Suppressor macrophage treated with lipopolysaccharide for 1 hour (primary cell): ENCODE measurements at places on chromosomes 1 and 21.

- DNase-seq, result no peak
These were observed 35.8 kb downstream of the LHX8 start for GRCh38 chr1:75170011-75170410.

DNA sequence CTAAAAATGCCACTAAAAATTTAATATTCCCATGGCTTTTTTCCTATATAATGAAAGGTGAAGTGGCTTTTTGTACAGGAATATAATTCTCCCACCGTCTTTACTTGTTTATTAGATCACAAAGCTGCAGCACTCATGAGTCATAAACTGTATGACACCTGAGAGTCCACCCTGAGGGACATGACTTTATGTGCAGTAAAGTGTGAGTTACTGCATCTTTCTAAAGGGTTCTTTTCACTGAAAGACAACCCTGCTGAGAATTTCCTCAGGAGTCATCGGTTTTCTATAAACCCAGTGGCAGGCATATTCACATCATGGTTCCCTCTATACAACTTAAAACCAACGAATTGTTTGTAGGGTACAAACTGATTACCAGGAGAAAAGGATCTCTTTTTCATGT is 77.4 kb downstream of the APP start:
- no peak for DNase-seq

- no peak for DNase-seq
These were observed 79.4 kb downstream of the CAPZB start for GRCh38 chr1:19405761-19406487.

GRCh38 chr21:18006691-18007090 is 187.5 kb upstream of the C21orf91 start:
- DNase-seq, result no peak

DNA sequence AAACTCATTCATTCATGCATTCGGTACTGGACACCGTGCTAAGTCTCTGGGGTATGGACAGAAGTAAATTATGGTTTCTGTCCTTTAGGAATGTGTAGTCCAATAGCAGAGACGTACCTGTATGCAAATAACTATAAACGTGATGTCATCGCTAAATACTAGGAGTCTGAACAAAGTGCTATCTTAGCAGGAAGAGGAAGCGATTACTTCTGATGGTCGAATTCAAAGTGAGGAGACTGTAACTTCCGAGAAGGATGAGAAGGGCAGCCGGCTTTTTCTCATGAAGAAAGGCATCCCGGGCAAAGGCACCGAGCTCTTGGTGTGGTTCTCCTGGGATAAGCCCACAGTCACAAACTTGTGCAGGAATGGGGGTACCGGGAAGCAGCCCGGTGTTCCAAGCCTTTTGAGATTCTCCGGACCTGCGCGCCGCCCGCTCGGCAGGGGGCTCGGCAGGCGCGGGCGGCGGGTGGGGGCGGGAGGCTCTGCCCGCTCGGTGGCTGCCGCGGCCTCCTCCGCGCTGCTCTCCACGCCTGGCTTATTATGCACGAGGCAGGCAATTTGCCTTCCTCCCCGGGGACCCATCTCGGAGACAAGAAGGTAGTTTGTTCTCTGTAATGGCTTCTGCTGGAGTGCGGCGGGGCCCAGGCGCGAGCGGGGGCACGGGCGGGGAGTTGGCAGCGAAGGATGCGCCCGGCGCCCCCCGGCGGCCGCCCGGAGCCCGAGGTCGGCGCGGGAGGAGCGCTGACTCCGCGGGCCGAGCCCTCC is 67.5 kb upstream of the CD1D start:
- DNase-seq, result peak; percentile 67

- peak; percentile 58 for DNase-seq
These were observed 1.9 kb downstream of the ITPKB start for GRCh38 chr1:226736908-226737818.

GRCh38 chr1:180674603-180675530 is 43.0 kb downstream of the XPR1 start:
- DNase-seq, result no peak

DNA sequence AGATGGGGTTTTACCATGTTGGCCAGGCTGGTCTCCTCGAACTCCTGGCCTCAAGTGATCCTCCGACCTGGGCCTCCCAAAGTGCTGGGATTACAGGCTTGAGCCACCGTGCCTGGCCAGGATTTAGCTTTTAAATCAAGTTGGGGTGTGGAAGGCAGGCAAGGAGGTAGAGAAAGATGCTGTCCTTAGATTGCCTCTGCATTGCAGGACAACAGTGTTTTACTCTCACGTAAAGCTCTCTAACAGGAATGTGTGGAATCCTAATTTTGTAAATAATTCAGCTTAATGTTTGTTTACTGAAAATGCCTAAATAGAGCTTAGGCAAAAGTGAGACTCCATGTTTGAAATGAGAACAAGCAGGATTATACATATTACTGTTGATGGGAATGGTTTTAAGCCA is 29.5 kb upstream of the TGFB2 start:
- DNase-seq, result no peak

- DNase-seq, result peak; percentile 88
These were observed 17.2 kb upstream of the RASSF5 start for GRCh38 chr1:206489980-206490770.

DNA sequence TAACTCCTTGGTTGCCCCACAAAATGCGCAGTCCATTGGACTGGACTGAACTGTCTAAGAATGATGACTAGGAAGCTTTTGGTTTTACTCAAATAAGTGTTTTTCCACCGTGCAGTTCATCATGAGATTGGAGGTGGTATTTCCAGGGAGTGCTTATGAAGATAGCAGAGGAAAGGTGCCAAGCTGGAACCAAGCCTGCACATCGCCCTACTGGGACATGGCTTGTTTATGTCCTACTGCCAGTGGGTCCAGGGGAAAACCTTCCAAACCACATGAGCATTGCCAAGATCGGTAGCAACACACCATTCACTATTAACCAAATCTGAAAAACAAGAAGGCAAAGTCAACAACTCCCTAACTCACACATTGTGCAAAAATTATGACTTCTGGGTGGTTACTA is 54.7 kb upstream of the DSCAM start:
- no peak for DNase-seq
